PC-9 (cell line): ENCODE measurements at places on chromosomes 6 and 20. TPM values are rescaled to one million over a fixed set of nuclear protein-coding genes. Genes with fewer than 3 reads are reported as not detected.

DNA sequence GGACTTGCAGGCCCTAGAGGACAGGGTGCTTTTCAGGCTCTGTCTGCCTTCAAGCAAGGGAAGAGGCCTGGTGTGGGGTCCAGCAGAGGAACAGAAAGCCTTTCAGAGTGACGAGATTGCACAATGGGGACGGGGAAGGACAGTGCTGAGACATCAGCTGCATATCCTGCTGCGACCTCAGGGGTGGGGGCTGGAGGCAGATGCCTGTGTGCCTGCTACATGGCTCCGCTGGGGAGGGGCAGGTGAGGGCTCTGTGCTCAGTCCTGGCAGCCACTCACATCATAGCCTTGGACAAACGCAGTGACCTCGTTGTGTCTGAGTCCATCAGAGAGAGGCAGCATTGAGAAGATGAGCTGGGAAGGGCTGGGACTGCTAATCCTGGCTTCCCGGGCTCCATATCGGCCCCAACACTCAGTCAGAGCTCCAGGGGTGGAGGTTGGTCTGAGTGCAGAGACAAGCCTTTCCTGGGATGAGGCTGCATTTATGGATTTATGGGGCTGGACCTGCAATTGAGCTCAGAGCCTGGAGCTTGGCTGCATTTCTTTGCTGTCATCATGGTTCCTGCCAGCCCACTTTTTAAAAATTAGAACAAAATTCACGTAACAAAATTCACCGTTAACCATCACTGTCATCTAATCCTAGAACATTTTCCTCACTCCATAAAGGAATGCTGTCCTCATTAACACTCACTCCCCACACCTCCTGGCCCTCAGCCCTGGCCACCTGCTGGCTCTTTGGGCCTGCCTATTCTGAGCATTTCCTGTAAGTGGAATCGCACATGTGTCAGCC lies 196.9 kb upstream of the SLC24A3 start:
- no peak for DNase-seq

GRCh38 chr6:1424306-1424927 lies 35.0 kb downstream of the FOXF2 start:
- DNase-seq: no peak

DNA sequence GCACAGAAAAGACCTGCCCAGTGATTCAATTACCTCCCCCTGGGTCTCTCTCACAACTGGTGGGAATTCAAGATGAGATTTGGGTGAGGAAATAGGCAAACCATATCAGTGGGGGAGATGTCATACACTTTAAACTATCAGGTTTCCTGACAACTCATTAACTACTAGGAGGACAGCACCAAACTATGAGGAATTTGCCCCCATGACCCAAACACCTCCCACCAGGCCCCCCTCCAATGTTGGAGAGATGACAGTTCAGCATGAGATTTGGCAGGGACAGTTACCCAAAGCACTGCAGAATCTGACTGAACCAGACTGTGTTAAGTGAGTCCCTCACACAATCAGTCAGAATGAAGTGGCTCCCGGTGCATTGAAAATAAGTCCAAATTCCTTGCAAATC lies 148.0 kb downstream of the TTLL2 start:
- DNase-seq: no peak

The NKX2-2 gene
- not detected in 2 replicates for total RNA-seq

The HLA-G gene
- total RNA-seq: 0.38 and 0.50 TPM in 2 replicates
